ENCODE measurements at places on chromosomes 3 and 15.

DNA sequence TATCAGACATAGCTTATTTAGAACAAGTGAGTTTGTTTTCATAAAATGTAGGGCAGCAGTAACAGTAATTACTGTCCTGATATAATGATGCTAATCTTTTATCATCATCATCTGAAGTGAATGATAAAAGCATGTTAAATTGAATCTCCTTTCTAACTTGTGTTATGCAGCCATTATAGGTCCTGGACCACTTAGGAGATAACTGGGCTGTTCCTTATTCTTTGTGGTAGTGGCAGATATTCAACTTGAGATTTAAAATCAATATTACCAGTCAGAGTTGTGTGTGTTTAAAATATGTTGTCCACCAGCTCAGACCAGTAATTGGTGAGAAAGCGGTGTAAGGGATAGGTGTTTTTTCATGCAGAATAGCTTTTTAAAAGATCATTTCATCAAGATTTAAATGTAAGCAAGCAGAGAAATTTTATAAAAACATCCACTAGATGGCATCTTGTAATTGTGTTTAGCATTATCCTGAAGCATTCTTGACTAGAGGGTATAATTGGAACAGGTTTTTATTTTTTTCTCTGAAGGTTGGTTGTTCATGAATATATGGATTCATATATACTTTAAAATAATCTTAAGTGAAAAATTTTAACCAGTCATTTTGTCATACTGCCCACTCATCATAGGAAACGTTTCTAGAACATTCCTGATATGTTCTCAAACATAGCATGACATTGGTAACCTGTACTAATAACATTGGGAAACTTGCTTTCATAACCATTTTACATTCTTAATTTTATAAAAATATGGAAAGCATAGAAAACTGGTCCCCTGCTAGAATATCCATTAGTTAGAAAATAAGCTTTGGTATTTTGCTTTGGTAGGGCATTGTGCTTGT is 153.9 kb downstream of the BBX start:
- no peak for DNase-seq

DNA sequence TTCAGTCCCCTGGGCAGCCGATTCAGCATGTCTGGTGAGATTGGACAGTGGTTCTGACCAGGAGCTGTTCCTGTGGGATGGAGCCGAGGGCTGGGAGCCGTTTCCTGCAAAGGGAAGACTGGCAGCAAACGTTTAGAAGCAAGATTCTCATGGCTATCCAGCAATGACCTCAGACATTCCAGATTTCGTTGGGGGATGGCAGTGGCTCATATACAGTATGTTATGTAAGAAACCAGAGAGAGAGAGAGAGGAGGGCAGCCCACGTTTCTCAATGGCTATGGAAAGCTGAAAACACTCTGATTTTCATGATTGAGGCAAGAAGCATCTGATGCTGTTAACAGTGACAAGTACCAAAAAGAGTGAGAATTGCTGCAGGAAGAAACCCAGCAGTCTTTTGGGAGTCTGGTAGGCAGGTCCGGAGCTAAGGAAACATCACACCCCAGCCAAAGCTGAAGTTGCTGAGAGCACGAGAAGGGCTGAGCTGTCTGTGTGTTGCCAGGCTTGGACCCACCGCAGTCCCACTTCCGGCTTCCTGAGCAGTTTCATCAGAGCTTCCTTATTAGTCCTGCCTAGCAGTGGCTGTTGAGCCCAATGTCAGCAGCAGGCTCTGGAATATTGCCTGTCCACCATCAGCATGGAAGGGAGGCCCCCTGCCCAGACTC is 25.6 kb upstream of the VPS8 start:
- DNase-seq: peak; percentile 80

- no peak for DNase-seq
Measured at GRCh38 chr15:25403771-25404170, 35.1 kb downstream of the UBE3A start.

DNA sequence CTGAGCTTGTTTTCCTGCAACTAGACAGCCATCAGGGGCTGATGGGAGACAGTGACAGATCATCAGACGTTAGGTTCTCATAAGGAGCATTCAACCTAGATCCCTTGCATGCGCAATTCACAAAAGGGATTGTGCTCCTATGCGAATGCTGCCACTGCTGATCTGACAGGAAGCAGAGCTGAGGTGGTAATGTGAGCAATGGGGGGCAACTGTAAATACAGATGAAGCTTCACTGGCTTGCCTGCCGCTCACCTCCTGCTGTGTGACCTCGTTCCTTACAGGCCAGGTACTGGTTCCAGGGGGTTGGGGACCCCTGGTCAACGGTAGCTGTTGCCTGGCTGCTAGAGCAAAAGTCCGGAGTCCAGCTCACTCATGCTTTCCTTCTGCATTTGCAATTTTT is 26.4 kb upstream of the KCNAB1 start:
- DNase-seq: no peak

- DNase-seq: no peak
Measured at GRCh38 chr15:60525341-60526039, 46.5 kb upstream of the ICE2 start.

DNA sequence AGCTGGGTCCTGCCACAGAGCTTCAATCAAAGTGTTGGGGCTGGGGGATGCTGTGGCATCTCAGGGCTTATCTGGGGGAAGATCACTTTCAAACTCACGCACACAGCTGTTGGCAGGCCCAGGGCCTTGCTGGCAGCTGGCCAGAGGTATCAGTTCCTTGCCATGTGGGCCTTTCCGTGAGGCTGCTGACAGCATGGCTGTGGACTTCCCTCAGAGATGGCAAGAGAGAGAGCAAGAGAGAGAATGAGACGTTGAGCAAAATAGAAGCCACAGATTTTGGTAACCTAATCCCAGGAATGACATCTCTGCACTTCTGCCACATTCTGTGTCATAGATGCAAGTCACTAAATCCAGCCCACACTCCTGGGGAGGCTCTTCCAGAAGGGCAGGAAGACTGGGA is 91.0 kb downstream of the TPRG1 start:
- no peak for DNase-seq

DNA sequence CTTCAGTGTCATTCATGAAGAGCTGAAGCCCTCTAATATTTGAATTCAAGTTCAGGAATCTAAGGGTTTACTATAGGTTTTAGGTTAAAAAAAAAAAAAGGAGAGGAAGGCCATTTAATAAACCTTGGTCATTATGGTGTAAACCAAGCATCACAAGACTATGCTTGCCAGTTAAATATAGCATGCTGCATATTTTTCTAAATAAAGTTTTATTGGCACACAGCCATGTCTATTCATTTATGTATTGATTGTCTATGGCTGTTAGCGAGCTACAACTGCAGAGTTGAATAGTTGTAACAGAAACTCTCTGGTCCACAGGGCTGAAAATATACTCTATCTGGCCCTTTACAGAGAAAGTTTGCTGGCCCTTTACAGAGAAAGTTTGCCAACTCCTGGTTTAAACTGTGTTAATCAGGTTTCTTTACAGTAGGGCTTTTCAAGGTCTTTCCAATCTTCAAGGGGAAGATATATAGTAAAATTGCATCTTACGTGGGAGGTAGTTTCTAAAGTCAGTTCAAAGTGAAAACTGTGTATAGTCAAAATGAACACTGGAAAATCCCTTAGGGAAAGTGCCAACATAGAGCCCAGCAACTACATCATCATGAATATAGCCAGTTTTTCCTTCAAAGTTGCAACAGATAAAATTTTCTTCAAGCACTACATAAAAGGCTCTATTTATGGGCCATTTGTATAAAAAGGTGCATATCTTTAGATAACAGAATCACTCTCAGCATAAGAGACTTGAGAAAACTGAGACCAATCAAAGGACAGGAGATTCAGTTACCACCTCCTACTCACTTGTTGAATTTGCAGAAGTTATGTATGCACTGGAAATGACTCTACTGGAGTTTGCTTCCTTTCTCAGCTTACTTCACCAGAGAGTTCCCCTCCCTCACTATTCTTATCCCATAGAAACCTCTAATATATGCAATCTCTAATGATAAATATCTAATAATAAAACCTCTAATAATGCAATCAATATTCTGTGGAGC is 49.7 kb upstream of the FRMD4B start:
- DNase-seq: no peak

DNA sequence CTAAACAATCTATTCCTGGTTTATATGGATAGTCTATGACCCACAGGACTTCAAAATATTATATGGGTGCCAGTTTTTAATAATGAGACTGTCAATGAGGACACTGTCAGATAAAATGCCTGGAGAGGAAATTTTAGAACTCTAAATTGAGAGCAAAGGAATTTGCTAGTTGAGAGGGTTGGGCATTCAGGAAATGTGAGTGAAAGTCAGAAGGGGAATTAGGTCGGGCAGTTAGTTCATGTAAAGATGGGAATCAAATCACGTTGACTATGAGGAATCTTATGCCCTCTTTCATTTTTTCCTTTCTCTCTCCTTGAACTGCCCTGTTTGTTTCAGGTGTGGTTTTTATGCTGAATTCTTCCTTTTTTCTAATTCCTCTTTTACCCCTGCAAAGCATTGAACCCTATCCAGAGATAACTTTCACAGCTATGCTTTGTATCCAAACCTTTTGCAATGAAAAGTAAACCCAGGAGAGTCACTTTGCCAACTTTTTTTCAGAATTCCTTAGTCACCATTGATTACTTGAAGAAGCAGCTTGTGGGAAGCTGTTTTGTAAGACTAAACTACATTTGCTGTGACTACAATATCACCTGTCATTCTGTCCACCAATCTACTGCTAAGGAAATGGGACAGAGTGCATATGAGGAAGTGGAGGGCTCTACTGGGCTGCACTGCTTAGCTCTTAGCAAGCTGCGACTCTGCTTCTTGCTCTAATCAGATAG is 27.8 kb downstream of the CHP1 start:
- no peak for DNase-seq

DNA sequence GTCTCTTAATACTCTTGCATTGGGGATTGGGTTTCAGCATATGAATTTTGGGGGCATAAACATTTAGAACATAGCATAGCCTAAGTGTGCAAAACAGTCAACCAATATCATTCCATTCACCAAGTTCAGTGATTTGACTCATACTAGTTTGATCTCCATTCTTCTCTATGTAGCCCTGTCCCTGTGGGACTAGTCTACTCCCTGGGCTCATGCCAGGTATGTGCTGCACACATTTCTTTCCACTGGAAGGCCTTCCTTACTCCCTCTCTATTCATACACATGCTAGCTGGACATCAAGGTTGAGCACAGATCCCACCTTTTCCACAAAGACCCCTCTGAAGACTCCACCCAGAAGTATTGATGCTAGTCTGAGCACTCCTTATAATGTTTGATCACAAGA is 5.1 kb downstream of the ZDHHC23 start:
- DNase-seq: no peak

GRCh38 chr3:132037581-132037980 is 2.8 kb upstream of the CPNE4 start:
- DNase-seq: no peak

GRCh38 chr3:126452213-126452612 is 23.5 kb downstream of the ZXDC start:
- DNase-seq: no peak

GRCh38 chr15:42932833-42933515 is 12.4 kb upstream of the TTBK2 start:
- no peak for DNase-seq

- peak; percentile 87 for DNase-seq
Measured at GRCh38 chr3:33658991-33659848, 58.8 kb downstream of the CLASP2 start.

DNA sequence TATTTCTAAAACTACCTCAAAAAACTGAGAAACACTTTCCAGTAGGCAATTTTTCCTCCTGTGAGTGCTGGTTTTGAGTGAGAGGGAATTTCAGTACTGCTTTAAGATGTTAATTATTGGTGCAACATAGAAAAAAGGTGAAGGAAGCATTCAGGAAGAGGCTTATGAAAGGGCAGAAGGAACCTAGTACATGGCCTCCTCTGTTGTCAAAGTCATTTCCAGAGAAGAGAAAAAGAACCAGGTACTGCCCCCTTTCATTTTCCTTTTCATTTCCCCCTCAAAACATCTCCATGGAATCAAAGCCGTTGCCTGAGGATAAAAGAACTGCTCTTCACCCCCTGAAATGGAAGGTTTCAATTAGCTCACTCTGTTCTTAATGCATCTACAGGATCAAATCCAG is 19.8 kb downstream of the RARRES1 start:
- no peak for DNase-seq

- peak; percentile 54 for DNase-seq
Measured at GRCh38 chr15:40471105-40471807, 472 bp downstream of the CHST14 start.
